Effector memory CD8-positive, alpha-beta T cell (primary cell): ENCODE measurements at places on chromosomes 1 and 21.

DNA sequence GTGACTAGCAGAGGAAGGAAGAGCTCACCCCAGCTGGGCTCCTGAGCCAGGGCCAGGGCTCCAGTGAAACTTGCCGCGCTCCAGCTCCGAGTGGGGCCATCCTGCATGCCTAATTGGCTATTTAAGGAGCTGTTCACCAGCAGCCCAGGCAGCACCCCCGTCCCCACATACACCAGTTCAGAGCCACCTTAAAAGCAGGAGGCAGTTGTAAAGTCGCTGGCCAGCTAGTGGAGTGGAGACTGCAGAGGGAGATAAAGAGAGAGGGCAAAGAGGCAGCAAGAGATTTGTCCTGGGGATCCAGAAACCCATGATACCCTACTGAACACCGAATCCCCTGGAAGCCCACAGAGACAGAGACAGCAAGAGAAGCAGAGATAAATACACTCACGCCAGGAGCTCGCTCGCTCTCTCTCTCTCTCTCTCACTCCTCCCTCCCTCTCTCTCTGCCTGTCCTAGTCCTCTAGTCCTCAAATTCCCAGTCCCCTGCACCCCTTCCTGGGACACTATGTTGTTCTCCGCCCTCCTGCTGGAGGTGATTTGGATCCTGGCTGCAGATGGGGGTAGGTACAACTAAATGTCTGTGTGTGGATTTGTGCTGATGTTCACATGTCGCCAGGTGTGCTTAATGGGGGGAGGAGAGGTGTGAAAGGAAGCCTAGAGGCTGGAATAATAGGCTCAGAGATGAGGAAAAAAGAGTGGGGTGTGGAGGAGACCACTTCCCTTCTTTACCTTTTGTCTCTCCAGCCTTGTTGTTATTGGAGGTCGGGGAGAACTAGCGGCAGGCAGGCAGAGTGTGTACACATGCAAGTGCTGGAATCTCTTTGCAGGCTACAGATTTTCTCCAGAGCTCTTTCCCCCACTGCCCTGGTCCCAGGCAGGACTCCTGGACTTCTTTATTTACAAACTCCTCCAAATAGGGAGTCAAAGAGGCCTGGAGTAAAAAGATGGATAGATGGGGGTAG lies at the start of gene CA14:
CA14 (plus strand) TSS at position 151 of the 962 bp plus-strand sequence; CDS start at position 506, 355 bp downstream.
- DNase-seq = no peak

GRCh38 chr1:204079608-204079999 lies 6.7 kb downstream of the SOX13 start:
- DNase-seq = no peak

DNA sequence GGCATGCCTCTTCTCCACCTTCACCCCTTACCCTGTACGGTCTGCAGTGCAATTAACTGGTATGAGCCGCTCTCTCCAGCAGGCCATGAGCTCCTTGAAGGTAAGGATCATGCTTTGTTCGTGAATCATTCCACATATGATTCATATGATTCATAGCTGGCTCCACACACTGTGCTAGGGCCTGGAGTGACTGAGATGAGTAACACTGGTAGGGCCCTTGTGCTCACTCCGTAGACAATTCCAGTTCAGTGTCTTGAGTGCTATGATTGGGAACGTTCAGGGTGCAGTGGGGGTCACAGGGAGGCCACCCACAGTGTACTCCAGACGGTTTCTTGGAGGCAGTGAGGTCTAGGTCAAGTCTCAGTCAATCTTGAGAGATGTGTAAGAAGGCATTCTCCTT lies 239.8 kb downstream of the LMX1A start:
- no peak for DNase-seq

DNA sequence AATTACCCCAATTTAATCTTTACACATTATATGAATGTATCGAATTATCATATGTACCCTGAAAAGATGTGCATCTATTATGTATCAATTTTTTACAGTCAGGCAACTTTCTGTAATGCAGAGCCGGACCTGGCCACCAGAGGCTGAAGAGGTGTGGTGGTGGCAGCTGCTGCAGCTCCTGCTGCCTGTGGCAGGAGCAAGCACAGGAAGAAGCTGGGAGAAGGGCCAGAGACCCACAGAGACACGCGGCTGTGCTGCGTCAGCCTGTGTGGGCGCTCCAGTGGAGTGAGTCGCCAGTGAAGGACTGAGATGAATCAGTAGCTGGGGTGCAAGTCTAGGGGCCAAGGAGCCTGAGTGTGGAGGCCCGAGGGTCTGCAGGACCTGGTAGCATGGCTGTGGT lies 74.3 kb upstream of the COG2 start:
- DNase-seq = no peak

DNA sequence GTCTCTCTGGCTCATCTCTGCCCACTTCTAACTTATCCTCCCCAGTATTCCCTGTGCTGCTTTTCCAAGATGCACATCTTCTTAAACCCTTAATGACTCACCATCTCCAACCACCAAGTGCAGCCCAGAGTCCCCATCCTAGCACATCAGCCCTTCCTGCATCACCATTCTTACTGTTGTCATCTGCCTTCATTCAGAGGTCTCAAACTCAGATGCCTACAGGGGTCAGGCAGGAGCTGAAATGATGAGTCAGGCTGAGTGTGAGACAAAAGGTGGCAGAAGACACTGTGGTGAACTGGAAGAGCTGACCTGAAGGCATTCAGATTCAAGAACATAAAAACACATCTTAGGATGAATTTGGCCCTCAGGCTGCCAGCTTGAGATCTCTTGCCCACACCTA lies 34.6 kb downstream of the OLFML2B start:
- no peak for DNase-seq

GRCh38 chr1:61487801-61488200 lies 237.1 kb downstream of the TM2D1 start:
- DNase-seq = no peak

GRCh38 chr1:212984522-212985291 lies 31.0 kb downstream of the ANGEL2 start:
- DNase-seq = no peak

- DNase-seq = no peak
Observed at GRCh38 chr1:30144831-30145230, 578.6 kb downstream of the MATN1 start.

- no peak for DNase-seq
Observed at GRCh38 chr1:175219774-175220173, 27.2 kb upstream of the KIAA0040 start.

GRCh38 chr1:147334292-147334691 lies 91.8 kb downstream of the CHD1L start:
- DNase-seq = no peak

DNA sequence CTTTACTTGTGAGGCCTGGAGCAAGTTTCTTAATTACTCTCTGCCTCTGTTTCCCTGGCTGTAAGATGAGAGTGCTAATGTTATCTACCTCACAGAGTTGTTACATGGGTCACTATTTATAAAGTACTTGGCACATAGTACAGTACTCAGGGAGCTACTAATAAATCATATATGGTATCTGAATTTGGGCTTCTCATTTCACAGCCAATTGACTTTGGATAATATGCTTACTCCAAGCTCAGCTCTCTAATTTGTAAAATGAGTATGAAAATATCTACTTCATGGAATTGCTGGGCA lies 108.5 kb upstream of the HOOK1 start:
- no peak for DNase-seq

GRCh38 chr1:231808990-231809389 lies 182.4 kb downstream of the DISC1 start:
- DNase-seq = no peak

DNA sequence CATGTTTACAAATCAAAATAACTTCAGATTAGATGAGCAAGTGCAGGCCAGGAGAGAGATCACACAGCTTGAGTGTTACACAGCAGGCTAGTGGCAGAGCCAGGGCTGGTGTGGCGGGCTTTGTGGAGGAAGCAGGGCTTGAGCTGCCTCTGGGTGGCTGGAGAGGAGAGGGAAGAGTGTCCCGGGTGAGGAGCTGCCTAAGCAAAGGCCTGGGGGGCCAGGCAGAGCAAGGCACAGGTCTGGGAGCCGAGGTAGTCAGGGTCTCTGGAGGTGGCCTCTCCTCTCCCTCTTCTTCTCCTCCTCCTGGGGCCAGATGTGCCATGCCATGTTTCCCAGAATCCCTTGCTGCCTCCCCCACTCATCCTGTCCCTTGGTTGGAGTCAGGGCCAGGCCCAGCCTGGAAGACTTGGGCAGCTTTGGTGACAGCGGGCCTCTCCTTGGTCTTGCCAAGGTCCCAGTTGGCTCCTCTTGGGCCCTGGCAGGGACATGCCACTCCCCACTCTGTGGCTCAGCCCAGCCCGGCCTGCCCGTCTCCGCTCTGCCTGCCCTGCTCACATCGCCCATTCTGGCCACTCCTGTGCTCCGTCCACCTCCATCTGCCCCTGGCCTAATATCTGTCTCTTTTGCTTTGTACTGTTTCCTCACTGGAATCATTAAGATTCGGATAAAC lies 70.3 kb downstream of the PTPRU start:
- DNase-seq = no peak

GRCh38 chr1:58456470-58456869 lies 90.1 kb downstream of the OMA1 start:
- DNase-seq = no peak

GRCh38 chr1:158813164-158813563 lies 18.0 kb upstream of the MNDA start:
- DNase-seq = no peak

DNA sequence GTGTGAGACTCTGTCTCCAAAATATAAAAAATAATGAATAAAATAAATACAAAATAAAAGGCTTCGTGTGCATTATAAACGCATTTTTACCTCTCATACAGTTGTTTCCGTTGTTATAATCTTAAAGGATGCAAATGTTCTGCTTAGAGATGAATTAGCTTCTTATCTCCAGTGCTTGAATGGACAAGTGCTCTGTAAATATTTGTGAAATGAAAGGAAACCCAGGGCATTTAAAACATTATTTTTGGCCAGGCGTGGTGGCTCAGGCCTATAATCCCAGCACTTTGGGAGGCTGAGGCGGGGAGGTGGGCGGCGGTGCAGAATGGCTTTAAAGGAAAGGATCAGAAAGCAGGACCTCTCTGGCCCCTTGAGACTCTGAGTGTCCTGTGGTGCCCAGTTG lies 94.5 kb downstream of the HUNK start:
- DNase-seq = no peak

DNA sequence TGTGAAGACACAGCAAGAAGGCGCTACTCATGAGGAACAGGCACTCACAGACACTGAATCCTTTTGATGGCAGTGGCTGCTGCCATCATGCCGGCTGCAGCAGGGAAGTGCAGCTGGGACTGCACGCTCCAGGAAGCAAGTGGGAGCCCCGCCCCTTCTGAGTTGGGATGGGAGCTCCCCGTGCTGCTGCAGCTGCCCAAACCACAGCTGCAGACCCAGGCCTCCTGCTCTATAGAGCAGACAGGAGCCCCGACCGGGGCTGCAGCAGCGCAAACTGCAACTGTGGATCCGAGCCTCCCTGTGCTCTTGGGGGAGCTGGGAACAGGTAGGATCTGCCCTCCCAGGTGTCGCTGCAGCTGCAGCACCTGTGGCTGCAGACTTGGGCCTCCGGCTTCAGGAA lies 65.2 kb upstream of the MARK1 start:
- DNase-seq = no peak

DNA sequence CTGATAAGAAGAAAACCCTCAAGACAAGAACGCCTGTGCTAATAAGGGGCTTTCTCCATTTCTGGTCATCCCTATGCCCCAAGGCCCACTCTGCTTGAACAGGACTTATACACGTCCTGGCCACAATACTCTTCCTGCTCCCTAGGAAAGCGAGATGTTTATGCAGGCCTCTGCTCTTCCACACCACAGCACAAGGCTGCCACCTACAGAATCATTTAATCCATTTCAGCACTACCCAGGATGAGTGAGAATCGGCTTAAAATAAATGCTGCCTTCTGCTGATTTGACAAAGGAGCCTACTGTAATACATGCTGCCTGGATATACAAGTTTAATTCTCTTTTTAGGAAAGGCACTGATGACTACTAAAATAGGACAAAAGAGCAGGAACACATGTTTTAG lies 29.4 kb downstream of the FRRS1 start:
- no peak for DNase-seq

DNA sequence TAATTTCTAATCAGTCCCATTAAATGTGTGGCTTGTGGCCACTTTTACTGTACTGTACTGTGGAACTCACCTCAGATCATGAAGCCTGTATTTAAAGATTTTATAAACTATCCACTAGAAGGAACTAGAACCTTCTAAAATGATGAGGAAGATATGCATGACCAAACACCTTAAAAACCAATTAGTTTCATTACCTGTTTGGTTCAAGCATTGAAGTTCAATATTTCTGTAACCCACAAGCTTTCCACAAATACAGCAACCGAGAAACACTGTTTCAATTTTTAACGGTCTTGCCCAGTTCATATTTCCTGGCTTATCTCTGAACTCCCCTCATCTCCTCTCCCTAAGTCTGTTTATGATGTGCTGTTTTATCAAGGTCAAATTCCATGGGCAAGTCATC lies 264.3 kb upstream of the PLD5 start:
- no peak for DNase-seq

- no peak for DNase-seq
Observed at GRCh38 chr1:59514061-59514909, 217.4 kb downstream of the FGGY start.

- no peak for DNase-seq
Observed at GRCh38 chr1:51916587-51917405, 38.3 kb upstream of the NRDC start.

DNA sequence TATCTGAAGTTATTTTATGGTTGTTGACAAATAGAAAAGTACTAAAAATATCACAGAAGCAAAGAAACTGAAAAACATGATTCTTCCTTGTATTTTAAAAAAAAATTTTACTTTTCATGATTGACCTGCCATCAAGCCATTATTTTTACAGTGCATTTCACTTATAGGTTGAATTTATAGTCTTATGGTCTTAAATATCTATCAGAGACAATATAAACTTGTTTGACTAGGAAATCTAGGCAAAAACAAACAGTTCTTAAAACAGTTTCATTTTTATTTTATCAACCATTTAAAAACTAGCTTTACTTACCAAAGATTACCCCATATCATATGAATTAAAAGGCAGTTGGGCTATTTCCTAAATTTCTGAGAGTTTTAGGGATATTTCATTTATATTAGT lies 59.2 kb downstream of the SLC16A1 start:
- no peak for DNase-seq

GRCh38 chr1:15459771-15460707 lies 3.5 kb downstream of the CELA2A start:
- no peak for DNase-seq

GRCh38 chr21:42291003-42291750 lies 24.0 kb downstream of the TFF3 start:
- DNase-seq = no peak

GRCh38 chr21:39888848-39889247 lies 21.6 kb downstream of the PCP4 start:
- no peak for DNase-seq
